Activated T-helper 17 cell treated with anti-CD3 and anti-CD28 coated beads, Interleukin-2, amount 50 U/mL, for 72 hours (primary cell): ENCODE measurements at places on chromosomes 1 and 21. TPM values are rescaled to one million over a fixed set of nuclear protein-coding genes. Genes with fewer than 3 reads are reported as not detected.

DNA sequence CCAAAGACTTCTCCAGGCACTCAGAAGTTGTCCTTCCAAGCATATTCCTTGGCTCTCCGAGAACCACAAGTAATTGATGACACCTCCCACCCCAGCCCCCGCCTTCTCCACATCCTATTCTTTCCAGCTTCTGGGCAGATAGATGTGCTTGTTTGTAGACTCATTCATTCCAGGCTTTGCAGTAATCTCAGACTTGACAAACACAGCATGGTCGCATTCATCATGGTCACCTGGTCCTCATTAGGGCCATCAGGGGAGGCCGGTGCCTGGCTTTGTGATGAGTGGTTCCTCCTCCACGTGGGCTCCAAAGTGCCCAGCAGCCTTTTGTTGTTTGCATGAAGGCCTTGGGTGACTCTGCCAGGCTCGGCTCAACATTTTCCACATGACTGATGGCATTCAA is 28.5 kb upstream of the KCNE2 start:
- ATAC-seq, result no peak

GRCh38 chr1:19643602-19644394 is at the start of gene NBL1:
NBL1 (plus strand) TSS chr1:19644311; CDS start chr1:19655031, 10,720 bp downstream.
- peak; percentile 90 for ATAC-seq

FCGR1A gene
- total RNA-seq, result not detected

ZNF697 gene
- 0.06 TPM for total RNA-seq

DNA sequence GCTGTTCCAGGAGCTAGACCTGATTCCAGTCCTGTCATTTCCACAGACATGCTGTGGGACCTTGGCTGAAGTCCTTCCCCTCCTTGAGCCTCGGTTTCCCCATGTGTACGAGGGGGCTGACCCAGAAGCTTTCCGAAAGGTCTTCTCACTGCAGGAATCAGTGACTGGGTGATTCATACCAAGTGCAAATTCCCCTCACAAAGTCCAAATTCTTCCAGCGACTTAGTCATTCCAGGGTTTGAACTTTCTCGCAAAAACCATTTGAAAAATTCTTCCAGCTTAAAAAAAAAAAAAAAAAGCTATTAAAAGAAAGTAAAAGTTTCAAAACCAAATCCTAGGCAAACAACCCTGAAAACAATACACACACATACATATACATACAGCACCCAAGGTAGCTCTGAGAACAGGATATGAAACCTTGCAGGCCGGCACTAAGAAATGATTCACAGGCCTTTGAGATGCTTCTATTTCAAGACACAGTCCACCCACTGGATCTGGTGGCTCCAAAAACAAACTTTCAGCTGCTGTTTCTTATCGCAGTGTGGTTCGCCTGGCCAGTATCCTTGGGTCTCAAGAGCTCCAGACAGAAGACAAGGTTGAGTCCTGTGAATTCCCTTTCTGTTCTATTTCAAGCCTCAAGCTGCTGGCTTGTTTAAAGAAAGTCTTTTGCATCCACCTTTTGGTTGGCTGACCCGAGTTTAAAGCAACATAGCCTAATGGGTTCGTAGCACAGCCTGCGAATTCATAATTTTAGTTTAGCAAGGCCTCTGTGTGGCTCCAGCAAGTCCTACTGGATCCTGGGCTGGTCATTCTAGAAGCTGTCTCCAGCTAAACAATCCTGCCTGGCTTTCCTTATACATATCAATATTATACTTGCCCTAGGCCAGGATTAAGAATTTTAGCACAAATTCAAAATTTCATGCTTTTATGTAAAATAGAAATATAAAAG is 18.0 kb upstream of the ID3 start:
- peak; percentile 100 for ATAC-seq

SIK1 gene
- 8.5 TPM for total RNA-seq

DNA sequence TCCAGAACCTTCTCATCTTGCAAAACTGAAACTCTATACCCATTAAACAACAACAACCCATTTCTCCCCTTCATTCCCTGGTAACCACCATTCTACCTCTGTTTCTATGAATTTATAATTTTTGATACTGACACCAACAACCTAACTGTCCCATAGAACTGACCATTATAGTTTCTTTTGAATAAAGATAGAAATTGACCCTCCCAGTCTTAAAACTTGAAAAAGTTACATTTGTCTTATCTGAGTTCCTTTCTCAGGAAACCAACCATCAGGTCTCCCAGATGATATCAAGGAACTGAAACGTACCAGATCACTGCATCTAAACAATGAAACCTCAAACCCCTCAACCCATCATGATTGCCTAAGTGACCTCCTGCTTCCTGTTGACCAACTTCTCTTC is 27.1 kb downstream of the RNF115 start:
- no peak for ATAC-seq

GJC2 gene
- total RNA-seq, result 0.43 TPM

GRCh38 chr21:42118901-42119300 is 47.8 kb downstream of the UMODL1 start:
- no peak for ATAC-seq

- no peak for ATAC-seq
Measured at GRCh38 chr1:73511038-73511437, 686.9 kb downstream of the LRRIQ3 start.

- no peak for ATAC-seq
Measured at GRCh38 chr1:248800459-248800858, 25.3 kb downstream of the SH3BP5L start.

GRCh38 chr1:42692911-42693310 is 10.7 kb downstream of the YBX1 start:
- ATAC-seq, result no peak

NTMT2 gene
- not detected for total RNA-seq

LCE3E gene
- not detected for total RNA-seq
